Mesothelial cell of epicardium (in vitro differentiated cells): ENCODE measurements at places on chromosomes 12 and 14.

DNA sequence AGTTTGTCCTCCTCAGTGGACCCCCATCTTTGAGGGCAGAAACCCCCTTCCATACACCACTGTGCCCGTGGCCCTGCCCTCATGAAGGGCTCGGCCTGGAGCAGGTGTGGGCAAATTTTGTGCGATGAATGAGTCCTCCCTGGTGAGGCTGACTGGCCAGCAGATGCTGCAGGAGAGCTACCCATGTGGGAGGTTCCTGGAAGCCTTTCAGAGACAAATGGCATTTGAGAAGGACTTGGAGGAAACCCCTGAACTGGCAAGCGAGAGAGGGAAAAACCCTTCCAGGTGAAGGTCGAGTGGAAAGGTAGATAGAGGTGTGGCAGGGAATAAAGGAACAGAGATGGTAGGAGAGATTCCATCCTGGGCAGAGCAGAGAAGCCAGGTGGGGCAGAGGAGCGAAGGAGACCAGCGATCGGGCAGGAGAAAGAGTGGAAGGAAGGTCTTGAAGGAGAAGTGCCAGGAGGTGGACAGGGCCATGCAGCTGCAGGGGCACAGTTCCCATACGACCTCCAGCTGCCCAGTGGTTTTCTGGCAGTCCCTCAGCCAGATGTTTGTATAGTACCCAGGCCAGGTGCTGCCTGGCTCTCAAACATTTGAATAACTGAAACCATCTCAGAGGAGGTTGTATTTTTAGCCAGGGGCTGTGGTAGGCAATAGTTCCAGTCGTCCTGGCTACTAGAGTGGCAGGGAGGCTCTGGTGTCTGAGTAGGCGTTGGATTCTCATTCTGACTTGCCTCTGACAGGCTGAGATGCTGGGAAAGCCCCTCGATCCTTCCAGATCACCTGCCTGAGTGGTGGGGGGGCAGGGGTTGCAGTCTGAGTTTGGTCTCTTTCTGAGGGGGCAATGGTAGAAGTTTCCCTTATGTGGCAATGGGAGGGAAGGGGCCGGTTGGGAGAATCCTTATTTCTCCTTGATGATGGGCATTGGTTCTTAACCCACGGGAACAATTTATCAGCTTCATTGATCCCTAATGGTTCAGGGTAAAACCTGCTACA lies 40.1 kb downstream of the FBXL14 start:
- no peak overlapping the region for H3K27ac ChIP-seq
- no peak for DNase-seq
- no peaks in the 10 kb centered on the region for H3K4me1 ChIP-seq
- peaks cover 4% of the 10 kb centered on the region for H3K27me3 ChIP-seq
- no peak overlapping the region for H3K4me3 ChIP-seq

DNA sequence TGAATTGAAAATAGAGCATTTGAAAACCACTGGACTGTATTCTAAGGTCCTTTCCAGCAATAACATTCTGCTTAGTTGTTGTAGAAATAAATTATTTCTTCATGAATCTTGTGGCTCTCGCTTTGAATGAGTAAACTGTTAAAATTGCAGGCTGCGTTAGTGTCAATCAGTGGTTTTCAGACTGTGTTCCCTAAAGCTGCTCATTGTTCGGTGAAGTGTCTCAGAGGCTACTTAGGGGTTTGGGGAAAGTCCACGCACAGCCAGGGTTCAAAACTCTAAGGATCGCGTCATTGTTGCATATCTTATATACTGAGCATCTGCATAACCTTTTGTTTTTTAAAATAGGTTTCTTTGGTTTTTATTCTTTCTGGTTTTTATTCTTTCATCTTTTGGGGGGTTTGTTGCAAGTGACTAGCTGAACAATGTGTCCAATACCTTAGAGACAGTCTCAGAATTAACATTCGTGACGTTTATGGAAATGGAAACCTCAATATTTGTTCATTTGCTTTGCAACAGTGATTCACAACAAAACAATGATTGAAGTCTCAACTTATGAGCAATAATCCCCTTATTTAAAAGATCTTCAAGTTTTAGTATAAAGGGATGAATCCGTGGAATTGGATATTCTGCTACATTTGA lies 108.1 kb downstream of the TTLL5 start:
- no peak for DNase-seq
- H3K4me1 ChIP-seq = no peaks in the 10 kb centered on the region
- H3K36me3 ChIP-seq = peaks cover 10% of the 10 kb centered on the region
- H3K27ac ChIP-seq = no peak overlapping the region
- H3K27me3 ChIP-seq = no peaks in the 10 kb centered on the region

GRCh38 chr12:66036317-66036716 lies 94.2 kb downstream of the LLPH start:
- H3K4me3 ChIP-seq = no peak overlapping the region
- peaks cover 39% of the 10 kb centered on the region for H3K4me1 ChIP-seq
- no peaks in the 10 kb centered on the region for H3K36me3 ChIP-seq

- H3K36me3 ChIP-seq = peaks cover 1% of the 10 kb centered on the region
- no peak for DNase-seq
- no peak overlapping the region for H3K27ac ChIP-seq
- peaks cover 10% of the 10 kb centered on the region for H3K4me1 ChIP-seq
- H3K4me3 ChIP-seq = no peak overlapping the region
Measured at GRCh38 chr12:49355913-49356312, 9.2 kb downstream of the DNAJC22 start.

- H3K4me1 ChIP-seq = peaks cover 26% of the 10 kb centered on the region
- H3K27ac ChIP-seq = peak overlapping the region; percentile 96
- DNase-seq = no peak
- H3K4me3 ChIP-seq = peak overlapping the region; percentile 93
- H3K36me3 ChIP-seq = peaks cover 5% of the 10 kb centered on the region
Measured at GRCh38 chr14:60722107-60722356, 2.1 kb downstream of the SIX4 start.

- H3K4me3 ChIP-seq = no peak overlapping the region
- H3K36me3 ChIP-seq = no peaks in the 10 kb centered on the region
- H3K27me3 ChIP-seq = peaks cover 37% of the 10 kb centered on the region
Measured at GRCh38 chr12:52756281-52756960, 20.7 kb downstream of the KRT76 start.

- no peaks in the 10 kb centered on the region for H3K36me3 ChIP-seq
- no peak overlapping the region for H3K4me3 ChIP-seq
- H3K4me1 ChIP-seq = no peaks in the 10 kb centered on the region
- no peak for DNase-seq
- H3K27ac ChIP-seq = no peak overlapping the region
Measured at GRCh38 chr14:38404100-38404541, 148.2 kb upstream of the CLEC14A start.

- H3K36me3 ChIP-seq = no peaks in the 10 kb centered on the region
- peak overlapping the region; percentile 60 for H3K27ac ChIP-seq
- H3K4me3 ChIP-seq = no peak overlapping the region
- peaks cover 27% of the 10 kb centered on the region for H3K27me3 ChIP-seq
Measured at GRCh38 chr12:117408161-117408791, 46.9 kb upstream of the NOS1 start.

DNA sequence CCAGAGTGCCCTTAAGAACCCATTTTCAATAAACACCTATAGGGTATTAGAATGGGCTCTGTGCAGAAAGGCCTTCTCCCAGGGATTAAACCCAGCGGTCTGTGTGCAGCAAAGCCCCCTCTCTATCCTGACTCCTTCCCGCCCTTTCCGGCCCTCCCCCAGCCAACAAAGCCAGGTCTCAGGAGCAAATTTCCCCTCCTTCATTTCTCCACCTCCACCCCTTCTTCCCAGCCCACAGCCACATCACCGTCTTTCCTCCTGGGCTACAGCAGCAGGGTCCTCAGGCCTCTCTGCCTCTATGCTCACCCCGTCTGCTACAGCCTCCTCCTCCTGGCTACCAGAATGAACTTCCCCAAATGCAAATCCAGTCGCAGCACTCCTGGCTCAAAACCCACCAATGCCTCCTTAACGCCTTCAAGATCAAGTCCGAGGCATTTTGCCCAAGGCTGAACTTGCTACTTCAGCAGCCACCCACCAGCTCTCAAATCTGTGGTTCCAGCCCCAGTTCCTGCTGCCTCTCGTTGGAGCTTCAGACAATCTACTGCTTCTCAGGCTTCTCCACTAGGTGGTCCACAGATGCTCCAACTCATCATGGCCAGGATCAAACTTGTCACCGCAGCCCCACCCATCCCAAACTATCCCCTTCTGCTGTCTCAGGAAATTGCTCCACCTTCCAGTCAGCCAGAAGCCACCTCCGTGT lies 134.8 kb downstream of the BCL11B start:
- H3K27ac ChIP-seq = no peak overlapping the region
- H3K36me3 ChIP-seq = no peaks in the 10 kb centered on the region
- H3K27me3 ChIP-seq = no peaks in the 10 kb centered on the region
- H3K4me3 ChIP-seq = no peak overlapping the region
- peaks cover 20% of the 10 kb centered on the region for H3K4me1 ChIP-seq

DNA sequence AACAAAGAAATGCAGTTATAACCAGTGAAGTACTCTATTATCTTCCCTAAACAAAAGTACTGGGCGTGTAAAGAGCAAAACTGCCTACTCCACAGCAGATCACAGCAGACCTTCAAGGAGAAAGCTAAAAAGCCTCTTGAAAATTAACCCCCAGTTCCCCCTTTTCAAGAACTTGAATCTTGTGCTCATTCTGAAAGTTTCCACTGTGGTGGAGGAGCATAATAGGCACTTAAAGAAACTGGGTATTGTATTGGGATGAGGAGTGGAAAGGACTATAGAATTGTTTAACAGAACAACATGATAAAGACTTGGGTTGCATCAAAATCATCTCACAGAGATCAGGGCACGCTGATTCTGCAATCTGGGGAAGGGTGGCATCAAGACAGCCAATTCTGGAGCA lies 51.1 kb downstream of the SLC25A47 start:
- peak overlapping the region; percentile 90 for H3K4me3 ChIP-seq
- H3K27me3 ChIP-seq = no peaks in the 10 kb centered on the region
- no peak overlapping the region for H3K27ac ChIP-seq
- peaks cover 44% of the 10 kb centered on the region for H3K4me1 ChIP-seq
- no peak for DNase-seq
- H3K36me3 ChIP-seq = no peaks in the 10 kb centered on the region

- peaks cover 3% of the 10 kb centered on the region for H3K27me3 ChIP-seq
- no peak for DNase-seq
- H3K27ac ChIP-seq = no peak overlapping the region
- H3K4me3 ChIP-seq = no peak overlapping the region
Measured at GRCh38 chr14:101028971-101029667, 125.6 kb upstream of the RTL1 start.

DNA sequence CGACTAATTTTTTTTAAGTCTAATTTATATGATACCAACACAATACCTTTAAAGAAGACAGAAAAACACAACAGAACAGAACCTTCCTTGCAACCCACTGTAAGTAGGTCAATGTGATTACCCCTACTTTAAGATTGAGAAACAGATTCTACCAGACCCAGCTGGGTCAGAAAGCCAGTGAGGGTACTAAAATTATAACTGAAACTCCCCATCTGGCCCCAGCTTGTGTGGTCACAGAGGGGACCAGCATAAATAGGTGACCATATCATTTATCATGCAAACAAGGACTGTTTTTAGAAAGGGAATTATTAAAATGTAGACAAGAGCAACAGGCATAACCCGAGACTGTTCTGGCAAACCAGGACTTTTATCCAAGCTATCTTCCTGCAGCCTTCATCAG lies 30.1 kb upstream of the FRMD6 start:
- no peak overlapping the region for H3K27ac ChIP-seq
- H3K4me1 ChIP-seq = peaks cover 36% of the 10 kb centered on the region
- H3K27me3 ChIP-seq = no peaks in the 10 kb centered on the region
- H3K36me3 ChIP-seq = no peaks in the 10 kb centered on the region
- H3K4me3 ChIP-seq = no peak overlapping the region
- DNase-seq = no peak

DNA sequence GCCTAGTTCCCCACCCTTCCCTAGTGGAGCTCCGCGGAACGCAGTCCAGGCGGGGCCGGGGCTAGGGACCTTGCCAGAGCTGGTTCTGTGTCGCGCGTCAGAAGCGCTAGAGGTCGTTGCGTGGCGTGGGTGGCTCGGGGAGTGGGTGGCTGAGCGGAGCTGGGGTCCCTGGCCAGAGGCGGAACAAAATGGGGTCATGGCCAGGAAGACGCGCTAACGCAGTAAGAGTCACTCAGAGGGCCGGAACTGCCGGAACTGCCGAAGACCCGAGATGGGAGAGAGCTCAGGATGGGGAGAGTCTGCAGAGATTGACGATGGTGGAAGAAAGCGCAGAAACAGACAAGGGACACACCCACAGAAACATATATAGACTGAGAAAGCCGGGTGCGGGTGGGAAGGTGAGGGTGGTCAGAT lies 4.8 kb downstream of the DGKA start:
- H3K36me3 ChIP-seq = no peaks in the 10 kb centered on the region
- DNase-seq = no peak
- H3K4me3 ChIP-seq = no peak overlapping the region
- H3K27me3 ChIP-seq = no peaks in the 10 kb centered on the region
- no peak overlapping the region for H3K27ac ChIP-seq

DNA sequence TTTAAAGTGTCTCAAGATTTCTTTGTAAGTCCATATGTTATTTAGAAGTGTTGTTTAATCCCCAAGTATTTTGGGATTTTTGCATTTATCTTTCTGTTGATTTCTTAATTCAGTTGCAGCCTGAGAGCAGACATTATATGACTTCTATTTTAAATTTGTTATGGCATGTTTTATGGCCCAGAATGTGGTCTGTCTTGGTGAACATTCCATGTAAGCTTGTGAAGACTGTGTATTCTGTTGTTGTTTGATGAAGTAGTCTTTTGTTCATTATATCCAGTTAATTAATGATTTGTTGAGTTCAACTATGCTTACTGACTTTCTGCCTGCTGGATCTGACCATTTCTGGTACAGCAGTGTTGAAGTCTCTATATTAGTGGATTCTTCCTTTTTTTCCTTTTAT lies 34.0 kb downstream of the LEMD3 start:
- H3K36me3 ChIP-seq = peaks cover 19% of the 10 kb centered on the region
- peaks cover 21% of the 10 kb centered on the region for H3K4me1 ChIP-seq
- H3K27me3 ChIP-seq = no peaks in the 10 kb centered on the region
- H3K4me3 ChIP-seq = no peak overlapping the region

DNA sequence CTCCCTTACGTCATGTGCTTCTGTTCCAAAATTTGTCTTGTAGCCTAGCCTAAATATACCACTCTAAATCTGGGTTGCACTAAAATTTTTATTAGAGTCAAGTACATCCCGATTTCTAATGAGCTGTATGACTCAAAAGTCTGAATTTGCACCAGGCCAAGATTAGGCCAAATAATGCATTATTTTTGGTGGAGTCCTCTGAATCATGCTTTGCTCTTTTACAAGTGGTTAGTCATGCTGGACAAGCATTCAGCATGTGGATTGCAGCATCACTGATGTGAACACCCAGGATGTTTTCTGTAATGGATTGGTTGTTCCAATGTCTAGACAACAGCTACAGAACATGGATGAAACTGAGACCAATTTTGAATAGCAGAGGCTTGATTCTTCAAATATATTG lies 23.7 kb downstream of the HEBP1 start:
- no peaks in the 10 kb centered on the region for H3K27me3 ChIP-seq
- peaks cover 49% of the 10 kb centered on the region for H3K36me3 ChIP-seq
- no peak for DNase-seq
- H3K27ac ChIP-seq = no peak overlapping the region
- no peak overlapping the region for H3K4me3 ChIP-seq
- H3K4me1 ChIP-seq = peaks cover 2% of the 10 kb centered on the region

- no peak for DNase-seq
- peaks cover 1% of the 10 kb centered on the region for H3K4me1 ChIP-seq
- no peak overlapping the region for H3K27ac ChIP-seq
- H3K27me3 ChIP-seq = peaks cover 6% of the 10 kb centered on the region
- no peak overlapping the region for H3K4me3 ChIP-seq
Measured at GRCh38 chr14:100640471-100641273, 53.5 kb upstream of the BEGAIN start.
